ENCODE measurements at places on chromosomes 11 and 22.

- no peak for DNase-seq
These were observed 39.6 kb downstream of the PARVB start for GRCh38 chr22:44063462-44064371.

GRCh38 chr11:15773476-15774387 is 582.6 kb downstream of the SOX6 start:
- no peak for DNase-seq

- no peak for DNase-seq
These were observed 34.8 kb upstream of the SHISAL1 start for GRCh38 chr22:44347549-44347948.

DNA sequence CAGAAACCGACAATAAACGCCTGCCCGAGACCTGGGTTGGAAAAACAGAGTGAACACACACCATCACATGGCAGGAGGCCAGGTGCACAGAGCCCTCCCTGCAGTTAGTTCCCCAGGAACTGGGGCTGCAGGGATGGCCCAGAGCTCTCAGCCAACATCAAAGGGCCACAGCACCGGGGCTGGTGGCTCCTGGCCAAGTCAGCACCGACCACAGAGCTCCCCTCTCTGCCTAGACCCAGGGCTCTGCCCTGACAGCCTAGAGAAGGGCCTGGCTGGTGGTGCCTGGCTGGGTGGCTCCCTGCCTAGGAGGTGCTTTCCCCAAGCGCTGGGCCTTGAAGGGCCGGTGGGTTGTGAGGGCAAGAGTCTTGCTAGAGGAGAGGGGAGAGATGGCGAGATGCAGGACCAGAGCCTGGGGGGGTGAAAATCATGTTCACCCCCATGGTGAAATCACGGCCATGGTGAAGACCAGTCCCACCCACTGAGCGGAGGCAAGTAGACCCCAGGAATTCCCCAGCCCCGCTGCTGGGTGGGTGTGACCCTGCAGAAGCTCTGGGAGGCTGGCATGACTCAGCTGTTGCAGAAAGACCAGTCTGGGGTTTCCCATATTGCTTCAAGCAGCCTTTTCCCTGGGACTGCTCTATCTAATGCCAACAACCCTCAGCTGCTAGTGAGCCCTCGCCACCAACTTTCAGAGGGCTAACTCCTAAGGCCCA is 7.2 kb upstream of the BID start:
- peak; percentile 63 for DNase-seq

DNA sequence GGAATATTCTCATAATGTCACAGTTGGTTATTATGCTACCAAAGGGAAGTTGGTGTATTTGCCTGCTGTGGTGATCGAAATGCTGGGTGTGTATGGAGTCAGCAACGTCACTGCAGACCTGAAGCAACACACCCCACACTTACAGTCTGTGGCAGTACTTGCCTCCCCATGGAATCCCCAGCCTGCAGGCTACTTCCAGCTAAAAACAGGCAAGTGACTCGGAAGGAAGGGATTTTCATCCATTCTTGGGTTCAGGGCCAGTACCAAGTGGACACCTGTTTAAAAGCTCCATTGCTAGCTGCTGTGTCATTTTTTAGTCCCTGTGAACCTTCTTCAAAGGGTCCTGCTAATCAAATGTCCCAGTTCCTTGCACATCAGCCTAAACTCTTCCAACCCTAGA is 149.6 kb downstream of the C11orf91 start:
- no peak for DNase-seq

GRCh38 chr11:66291706-66292542 is at the start of gene TMEM151A:
TMEM151A (plus strand) TSS chr11:66291894; CDS start chr11:66292014, 120 bp downstream.
- no peak for DNase-seq

DNA sequence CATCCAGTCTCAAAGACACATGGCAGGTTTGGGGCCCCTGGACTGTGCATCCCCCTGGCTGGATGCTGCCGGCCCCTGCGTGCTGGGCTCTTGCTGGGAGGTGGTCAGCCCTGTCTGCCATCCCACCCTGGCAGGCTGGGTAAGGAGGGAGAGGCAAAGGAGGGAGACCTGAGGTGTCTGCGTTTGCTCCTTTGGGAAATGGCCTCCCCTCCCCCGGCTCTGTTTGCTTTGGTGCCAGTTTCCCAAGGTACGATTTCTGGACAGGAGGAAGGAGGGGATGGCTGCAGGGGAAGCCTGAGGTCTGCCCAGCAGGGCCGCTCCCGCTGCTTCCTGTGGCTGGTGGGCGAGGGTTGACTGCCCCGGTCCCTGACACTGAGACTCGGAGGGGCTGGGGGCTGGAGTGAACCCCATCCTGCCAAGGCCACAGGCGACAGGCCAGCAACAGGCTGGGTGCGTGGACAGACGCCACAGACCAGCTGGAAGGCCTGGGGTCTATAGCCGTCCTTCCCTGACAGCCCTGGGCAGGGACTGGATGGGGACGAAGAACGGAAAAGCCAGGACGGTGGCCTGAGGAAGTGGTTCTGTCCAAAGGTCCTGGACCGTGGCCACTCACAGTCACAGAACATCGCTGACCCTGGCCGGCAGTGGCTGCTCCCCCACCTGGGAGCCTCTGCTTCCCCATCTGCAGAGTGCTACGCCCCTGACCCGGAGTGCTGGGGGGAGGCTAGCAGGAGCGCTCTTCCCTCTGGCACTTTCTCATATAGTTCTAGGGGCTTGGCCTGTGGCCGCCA is 38.0 kb downstream of the OSBPL5 start:
- no peak for DNase-seq

Data from NAMALWA (cell line).